GDM1 (cell line): ENCODE measurements at places on chromosomes 7 and 10.

GRCh38 chr7:75711076-75711475 lies 27.7 kb downstream of the HIP1 start:
- no peak for DNase-seq

DNA sequence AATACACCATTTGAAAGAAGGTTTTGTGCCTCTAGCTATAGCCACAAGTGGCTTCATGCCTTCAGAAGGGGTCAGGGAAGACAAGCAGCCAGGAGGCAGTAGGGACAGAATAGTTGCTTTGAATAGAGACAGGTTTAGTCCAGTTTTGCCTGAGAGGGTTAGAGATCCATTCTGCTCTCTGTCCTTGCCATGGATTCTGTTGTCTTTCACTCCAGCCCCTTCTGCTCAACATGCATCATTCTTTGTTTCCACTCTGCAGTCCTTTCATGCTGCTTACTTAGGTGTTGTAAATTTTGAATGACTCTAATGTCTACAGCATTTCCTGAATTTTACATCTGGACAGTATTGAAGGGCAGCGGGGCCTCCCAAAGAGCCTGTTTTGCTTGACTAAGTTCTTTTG lies 60.3 kb downstream of the CNTNAP2 start:
- no peak for DNase-seq

GRCh38 chr7:144892761-144893160 lies 56.9 kb upstream of the TPK1 start:
- DNase-seq = no peak

- DNase-seq = no peak
Measured at GRCh38 chr10:48495282-48496045, 109.4 kb downstream of the ARHGAP22 start.

DNA sequence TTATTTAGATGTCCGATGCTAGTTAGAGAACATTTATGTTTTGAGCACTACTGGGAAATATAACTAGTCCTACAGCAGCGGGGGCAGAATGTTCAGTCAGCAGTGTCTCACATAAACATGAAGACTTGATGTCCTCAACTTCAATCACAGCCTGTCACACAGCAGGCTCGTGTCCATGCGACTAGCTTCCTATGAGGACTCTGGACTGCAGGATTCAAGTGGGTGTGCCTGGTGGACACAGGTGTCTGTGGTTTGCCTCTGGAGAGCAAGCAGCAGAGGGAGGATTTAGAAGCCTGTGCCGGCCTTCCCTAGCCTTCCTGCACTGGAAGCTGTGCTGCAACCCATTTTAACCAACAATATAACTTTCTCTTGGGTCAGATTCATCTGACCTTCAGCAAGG lies 30.0 kb upstream of the LANCL2 start:
- DNase-seq = no peak

DNA sequence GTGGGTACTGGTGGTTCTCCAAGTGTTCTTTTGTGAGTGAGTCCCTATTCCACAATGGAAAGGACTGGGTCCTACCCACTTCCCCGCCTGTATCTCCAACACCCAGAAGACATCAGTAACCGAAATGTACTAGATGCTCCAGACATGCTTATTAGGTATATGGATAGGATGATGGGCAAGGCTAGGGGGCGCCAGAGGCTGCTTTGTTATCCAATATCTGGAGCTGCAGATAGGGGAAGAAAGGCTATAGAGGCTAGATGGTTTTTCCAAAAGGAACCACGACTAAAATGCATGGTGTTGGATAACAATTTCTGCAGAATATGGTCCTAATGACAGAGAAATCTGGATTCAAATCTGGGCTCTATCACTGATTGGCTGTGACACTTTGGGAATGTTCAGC lies 56.2 kb upstream of the TM9SF3 start:
- peak; percentile 82 for DNase-seq

GRCh38 chr10:42980553-42981357 lies 96.1 kb upstream of the RET start:
- no peak for DNase-seq

DNA sequence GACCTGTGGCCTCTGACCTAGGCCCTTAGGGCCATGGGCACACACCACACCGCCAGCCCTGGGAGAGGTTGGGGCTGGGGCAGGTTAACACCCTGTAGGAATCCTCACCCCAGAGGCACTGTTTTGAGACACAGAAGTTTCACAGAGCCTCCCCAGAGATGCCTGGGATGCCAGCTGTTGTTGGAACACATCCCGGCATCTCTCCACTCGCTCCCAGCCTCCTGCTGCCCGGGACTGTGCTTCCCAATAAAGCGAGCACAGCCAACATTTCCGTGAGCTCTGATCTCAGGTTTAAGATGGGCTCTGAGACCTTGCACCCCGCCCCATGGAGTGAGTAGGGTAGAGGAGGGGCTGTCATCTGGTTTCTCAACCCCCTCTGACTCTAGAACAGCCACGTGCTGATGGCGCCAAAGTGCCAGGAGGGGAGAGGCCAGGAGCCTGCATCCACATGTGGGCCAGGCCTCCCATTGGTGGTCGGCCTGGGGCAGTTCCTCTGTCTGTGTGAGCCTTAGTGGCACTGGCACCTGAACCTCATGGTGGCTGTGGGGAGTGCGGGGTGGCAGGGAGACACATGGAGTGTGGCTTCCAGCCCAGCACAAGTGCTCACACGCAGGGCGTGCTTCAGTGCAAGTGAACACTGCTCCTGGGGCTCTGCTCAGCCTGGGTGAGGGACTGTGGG lies 54.7 kb downstream of the RASGEF1A start:
- no peak for DNase-seq

GRCh38 chr7:138610671-138611170 lies 90.4 kb downstream of the SVOPL start:
- DNase-seq = no peak

DNA sequence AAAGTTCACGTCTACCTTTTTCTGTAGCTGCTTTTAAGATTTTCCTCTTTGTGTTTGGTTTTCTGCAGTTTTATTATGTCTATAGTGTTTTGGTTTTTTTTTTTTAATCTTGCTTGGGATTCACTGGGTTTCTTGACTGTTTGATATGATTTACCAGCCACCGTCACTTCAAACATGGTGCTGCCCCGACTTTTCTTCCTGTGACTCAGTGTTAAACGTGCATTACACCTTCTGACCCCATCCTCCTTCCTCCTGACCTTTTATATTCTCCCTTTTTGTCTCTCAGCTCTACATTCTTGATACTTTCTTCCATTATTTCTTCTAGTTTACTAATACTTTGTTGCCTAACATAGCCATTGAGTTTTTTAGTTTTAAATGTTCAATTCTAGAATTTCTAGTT lies 61.5 kb downstream of the GNA12 start:
- no peak for DNase-seq

- no peak for DNase-seq
Measured at GRCh38 chr7:123120286-123120685, 79.5 kb downstream of the SLC13A1 start.

- no peak for DNase-seq
Measured at GRCh38 chr10:86951184-86951761, 6.1 kb downstream of the MMRN2 start.

DNA sequence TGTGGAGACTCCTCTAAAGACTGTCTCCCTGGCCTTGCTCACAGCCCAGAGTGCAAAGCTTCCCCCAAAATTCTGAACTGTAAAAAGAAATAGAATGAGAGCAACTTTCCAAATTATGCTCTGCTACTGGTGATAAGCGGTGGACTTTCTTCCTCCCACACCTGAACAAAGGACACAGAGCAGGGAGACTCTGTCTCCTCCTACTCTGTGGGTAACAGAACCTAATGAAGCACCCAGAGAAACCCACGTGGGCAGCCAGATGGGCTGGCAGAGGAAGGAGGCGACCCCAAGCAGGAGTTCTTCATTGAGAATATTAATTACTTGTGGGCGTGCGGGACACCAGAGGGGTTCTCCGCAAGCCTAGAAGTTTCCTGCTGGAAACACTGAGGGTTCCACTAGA lies 139.5 kb downstream of the KMT2E start:
- DNase-seq = no peak

DNA sequence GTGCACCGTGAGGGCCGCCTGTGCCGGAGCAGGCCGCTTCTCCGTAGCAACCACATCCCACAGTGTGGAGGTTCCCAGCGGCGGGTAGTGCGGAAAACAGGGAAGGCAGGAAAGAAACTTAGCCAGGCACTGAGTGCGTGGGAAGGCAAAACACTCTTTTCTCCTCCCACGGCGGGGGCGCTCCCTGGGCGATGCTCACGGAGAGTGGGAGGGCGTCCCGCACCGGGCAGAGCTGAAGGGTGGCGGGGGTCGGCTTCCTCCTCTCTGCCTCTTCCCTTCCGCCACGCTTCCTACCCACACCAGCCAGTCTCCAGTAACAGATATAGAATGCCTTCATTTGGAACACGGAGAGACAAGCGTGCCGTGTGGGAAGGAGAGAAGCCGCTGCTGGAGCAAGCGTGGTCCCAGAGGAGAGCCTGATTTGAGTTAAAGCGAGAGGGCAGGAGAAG lies 252.5 kb downstream of the PAXIP1 start:
- DNase-seq = no peak

- DNase-seq = no peak
Measured at GRCh38 chr7:1886361-1887064, 216.4 kb downstream of the ELFN1 start.

- no peak for DNase-seq
Measured at GRCh38 chr7:71135663-71136062, 3.7 kb downstream of the GALNT17 start.

DNA sequence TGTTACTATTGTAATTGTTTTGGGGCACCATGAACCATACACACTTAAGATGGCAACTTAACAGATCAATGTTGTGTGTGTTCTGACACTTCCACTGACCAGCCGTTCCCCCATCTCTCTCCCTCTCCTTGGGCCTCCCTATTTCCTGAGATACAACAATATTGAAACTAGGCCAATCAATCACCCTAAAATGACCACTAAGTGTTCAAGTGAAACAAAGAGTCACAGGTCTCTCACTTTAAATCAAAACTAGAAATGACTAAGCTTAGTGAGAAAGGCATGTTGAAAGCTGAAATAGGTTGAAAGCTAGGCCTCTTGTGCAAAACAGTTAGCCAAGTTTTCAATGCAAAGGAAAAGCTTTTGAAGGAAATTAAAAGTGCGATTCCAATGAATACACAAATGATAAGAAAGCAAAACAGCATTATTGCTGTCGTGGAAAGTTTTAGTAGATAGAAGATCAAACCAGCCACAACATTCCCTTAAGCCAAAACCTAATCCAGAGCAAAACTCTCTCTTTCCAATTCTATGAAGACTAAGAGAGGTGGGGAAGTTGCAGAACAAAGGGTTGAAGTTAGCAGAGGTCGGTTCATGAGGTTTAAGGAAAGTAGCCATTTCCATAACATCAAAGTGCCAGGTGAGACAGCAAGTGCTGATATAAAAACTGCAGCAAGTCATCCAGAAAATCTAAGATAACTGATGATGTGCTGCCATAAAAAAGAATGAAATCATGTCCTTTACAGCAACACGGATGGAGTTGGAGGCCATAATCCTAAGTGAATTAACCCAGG lies 90.6 kb downstream of the MTPN start:
- DNase-seq = no peak

- no peak for DNase-seq
Measured at GRCh38 chr7:148999192-148999591, 29.1 kb downstream of the PDIA4 start.

GRCh38 chr10:78852466-78853240 lies 216.1 kb upstream of the ZMIZ1 start:
- DNase-seq = no peak

DNA sequence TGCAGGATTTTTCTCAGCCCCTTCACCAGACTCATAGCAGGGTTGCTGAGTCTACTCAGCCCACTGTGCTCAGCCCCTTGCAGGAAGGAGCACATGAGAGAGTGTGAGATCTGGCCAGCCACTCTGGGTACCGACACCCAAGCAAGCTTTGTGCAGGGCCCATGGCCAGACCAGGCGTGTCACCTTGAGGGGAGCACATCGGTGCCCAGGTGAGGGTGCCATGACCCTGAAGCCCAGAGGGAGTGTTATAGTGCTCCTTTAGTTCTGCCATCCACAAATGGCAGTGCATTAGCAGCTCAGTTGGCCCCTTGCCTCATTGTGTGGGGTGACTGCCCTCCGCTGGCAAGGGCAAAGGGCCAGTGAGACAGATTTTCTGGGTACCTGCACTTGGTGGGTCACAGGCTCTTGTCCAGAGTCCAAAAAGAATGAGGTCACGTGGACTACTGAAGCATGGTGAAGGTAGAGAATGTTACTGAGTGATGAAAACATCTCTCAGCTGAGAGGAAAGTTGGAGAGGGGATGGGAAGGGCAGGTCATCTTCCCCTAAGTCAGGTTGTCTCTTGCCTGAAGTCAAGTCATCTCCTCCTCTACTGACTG lies 181.8 kb downstream of the MACC1 start:
- no peak for DNase-seq

DNA sequence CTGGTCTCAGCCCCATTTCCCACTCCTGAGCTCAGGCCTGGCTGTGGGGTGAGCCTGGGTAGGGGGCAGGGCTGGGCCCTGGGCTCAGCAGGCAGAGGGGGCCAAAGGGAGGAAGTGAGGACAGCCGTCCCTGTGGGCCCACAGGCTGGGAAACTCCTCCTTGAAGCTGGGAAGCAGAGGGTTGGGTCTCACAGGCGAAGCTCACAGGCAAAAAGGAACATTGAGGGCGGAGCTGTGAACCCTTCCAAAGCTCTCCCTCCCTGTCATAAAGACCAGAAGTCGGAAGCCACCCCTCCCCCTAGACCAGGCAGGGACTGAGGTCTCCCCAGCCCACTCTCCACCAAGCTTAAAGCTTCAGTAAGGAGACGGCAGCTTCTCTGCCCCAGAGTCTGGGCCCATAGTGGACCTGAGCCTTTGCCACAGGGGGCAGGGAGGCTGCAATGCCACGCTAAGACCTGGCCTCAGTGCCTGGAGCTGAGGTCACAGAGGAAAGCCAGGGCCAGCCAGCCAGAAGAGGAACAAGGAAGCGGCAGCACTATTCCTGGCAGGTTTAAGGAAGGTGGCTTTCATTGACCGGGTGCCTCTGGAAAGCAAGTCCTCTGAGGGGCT lies 1.0 kb upstream of the KCP start:
- peak; percentile 76 for DNase-seq

GRCh38 chr7:44103566-44103922 lies 601 bp upstream of the AEBP1 start:
- no peak for DNase-seq

GRCh38 chr10:118573512-118573911 lies 21.9 kb downstream of the PRLHR start:
- DNase-seq = no peak

GRCh38 chr10:128854963-128855362 lies 612.1 kb upstream of the MGMT start:
- DNase-seq = no peak

DNA sequence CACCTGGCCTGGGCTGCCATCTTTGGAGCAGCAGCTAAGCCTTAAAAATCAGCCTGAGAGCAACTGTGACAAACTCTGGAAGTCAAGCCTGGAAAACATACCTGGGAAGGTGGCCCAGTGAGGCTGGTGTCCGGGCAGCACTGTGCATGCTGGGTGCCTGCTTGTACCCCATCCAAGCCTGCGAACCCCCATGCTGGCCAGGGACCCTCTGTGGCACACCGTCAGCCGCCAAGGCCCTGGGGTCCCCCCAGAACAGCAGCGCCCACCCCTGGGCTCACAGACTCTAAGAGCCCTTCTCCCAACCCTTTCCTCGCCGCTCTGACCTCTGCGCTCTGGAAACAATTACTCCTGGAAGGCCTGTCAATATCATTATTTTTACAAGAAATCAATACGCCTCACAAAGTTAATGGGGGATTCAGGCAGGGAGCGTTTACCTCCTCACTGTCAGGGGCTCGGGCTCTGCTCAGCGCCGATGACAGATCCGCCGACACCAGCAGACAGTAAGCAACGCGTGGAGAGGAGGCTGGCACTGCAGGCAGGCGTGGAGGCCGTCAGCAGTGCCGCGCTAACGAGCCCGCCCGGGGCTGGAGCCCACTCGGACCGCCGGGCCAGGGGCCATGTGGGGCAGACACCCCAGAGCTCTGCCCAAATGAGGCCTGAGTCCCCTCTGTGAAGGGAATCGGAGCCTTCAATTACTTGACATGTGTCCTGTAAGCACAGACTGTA lies 54.4 kb downstream of the EBF3 start:
- no peak for DNase-seq
